ENCODE measurements at places on chromosomes 6 and 20. TPM values are rescaled to one million over a fixed set of nuclear protein-coding genes. Genes with fewer than 3 reads are reported as not detected.

The FUT9 gene
- total RNA-seq = not detected

The BTN1A1 gene
- total RNA-seq = 0.11 TPM

The OR2J3 gene
- not detected for total RNA-seq

The BTNL2 gene
- not detected for total RNA-seq

- H3K4me1 ChIP-seq = peaks cover 26% of the 10 kb centered on the region
- H3K27me3 ChIP-seq = peaks cover 2% of the 10 kb centered on the region
- no peak for DNase-seq
- no peaks in the 10 kb centered on the region for H3K36me3 ChIP-seq
These were observed 32.5 kb downstream of the SRSF3 start for GRCh38 chr6:36626636-36627035.

DNA sequence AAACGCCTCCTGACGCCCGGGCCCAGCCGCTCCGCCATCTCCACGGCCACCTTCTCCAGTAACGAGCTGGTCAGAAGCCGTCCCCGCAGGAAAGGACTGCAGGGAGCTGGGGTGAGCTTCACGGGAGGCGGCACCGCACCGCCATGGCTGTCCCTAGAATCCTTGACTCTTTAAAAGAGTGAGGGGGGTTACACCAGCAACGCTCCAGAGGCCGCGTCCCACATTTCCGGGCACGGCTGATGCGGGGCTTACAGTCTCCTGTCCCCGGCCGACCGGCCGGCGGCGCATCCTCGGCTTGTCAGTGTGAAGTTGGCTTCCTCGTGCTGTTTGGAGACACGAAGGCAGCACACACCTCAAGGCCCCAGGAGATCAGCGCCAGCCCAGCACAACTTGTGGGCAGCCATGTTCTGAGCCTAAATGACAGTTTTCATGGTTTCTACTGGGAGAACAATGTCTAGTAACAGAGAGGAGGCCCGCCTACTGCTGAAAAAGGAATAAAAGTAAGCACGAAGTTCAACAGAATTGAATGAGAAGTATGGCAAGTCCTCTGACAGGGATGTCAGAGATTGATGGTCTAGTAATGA is 30.4 kb downstream of the SLC2A4RG start:
- H3K27ac ChIP-seq = no peak overlapping the region
- no peaks in the 10 kb centered on the region for H3K4me1 ChIP-seq
- no peak for DNase-seq
- no peaks in the 10 kb centered on the region for H3K36me3 ChIP-seq

- DNase-seq = no peak
- H3K27me3 ChIP-seq = peaks cover 34% of the 10 kb centered on the region
- no peak overlapping the region for H3K27ac ChIP-seq
- H3K4me3 ChIP-seq = no peak overlapping the region
- H3K4me1 ChIP-seq = peaks cover 2% of the 10 kb centered on the region
- no peaks in the 10 kb centered on the region for H3K36me3 ChIP-seq
These were observed 70.4 kb upstream of the BLCAP start for GRCh38 chr20:37598100-37598543.

DNA sequence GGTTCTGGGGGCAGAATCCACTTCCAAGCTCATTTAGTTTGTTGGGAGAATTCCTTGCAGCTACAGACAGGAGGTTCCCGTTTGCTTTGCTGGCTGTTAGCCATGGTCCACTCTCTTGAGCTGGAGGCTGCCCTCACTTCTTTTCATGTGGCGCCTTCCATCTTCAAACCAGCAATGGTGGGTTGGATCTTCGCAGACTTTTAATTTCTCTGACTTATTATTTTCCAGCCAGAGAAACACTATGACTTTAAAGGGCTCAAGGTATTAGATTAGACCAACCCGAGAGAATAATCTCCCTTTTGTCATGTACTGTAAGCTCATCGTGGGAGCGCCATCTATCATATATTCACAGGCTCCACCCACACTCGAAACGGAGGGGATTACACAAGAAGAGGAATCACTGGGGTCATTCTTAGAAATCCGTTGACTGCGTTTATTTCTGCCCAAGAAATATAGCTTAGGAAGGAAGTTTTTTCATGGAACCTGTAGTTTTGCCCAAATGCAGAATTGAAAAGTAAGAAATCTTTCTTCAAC is 38.9 kb downstream of the SAMD5 start:
- H3K27me3 ChIP-seq = peaks cover 6% of the 10 kb centered on the region
- no peaks in the 10 kb centered on the region for H3K36me3 ChIP-seq
- no peak for DNase-seq
- H3K4me1 ChIP-seq = no peaks in the 10 kb centered on the region
- H3K4me3 ChIP-seq = no peak overlapping the region

DNA sequence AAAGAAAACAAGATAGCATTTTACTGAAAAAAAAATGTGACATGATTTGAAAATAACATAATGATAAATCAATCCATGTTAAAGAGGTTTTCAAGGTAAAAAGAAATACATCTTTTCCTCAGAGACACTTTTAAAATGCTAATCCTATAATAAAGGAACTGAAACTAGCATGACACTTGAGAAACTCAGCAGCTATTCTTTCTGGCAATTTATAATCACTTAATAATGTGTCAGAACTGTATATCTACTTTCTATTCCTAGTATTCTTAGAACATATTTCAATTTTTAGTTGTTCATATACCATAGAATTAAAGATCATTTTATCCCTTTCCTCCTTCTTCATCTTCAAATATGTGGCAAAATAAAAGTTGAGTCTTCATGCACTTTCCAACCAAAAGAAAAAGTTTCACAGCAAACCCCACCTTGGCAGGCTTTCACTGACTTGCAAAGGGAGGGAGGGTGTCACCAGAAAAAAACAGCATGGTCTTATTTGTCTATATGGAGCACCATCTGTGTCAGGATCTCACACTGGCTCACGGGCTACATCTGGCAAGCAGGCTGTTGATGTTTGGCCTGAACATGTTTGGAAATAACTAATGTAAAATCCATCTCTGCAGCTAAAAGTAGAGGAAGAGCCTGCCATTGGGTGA is 48.5 kb downstream of the FHL5 start:
- no peak overlapping the region for H3K4me3 ChIP-seq
- peaks cover 4% of the 10 kb centered on the region for H3K27me3 ChIP-seq
- DNase-seq = no peak
- no peak overlapping the region for H3K27ac ChIP-seq
- no peaks in the 10 kb centered on the region for H3K4me1 ChIP-seq
- no peaks in the 10 kb centered on the region for H3K36me3 ChIP-seq

DNA sequence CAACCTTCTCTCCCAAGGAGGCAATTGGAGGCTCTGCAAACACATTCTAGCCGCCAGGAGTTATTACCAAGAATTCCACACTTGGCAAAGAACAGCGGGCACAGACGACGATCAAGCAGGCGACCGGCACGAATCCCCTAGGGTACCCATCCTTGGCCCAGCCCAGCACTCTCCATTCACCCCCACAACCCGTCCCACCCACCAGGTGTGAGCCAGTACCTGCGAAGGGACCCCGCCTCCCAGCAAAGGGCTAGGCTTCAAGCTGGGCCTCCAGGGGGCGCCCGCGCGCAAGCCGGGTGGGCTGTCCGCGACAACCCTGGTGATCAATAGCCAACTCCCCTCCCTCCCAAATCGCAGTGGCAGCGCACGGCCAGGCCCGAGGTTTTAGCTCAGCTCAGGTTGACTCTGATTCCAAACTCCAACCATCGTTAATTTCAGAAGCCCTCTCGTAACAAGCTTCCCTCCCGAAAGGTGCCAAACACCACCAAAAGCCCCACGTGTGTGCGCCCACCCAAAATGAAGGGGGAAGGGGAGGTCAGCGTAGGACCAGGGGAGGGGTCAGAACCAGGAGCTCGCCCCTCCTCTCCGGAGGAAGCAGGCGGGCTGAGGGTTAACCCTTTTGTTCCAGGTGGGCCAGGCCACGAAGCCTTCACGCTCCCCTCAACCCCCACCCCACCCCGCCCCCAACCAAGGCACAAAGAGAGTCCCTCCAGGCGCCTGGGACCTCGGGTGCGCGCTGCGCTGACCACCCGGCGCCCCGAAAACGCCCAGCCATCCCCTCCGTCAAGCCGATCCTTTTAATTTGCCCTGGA is 2.1 kb downstream of the SALL4 start:
- peaks cover 5% of the 10 kb centered on the region for H3K4me1 ChIP-seq
- no peak overlapping the region for H3K27ac ChIP-seq
- H3K4me3 ChIP-seq = peak overlapping the region; percentile 28
- no peaks in the 10 kb centered on the region for H3K36me3 ChIP-seq
- peaks cover 72% of the 10 kb centered on the region for H3K27me3 ChIP-seq
- DNase-seq = peak; percentile 82

DNA sequence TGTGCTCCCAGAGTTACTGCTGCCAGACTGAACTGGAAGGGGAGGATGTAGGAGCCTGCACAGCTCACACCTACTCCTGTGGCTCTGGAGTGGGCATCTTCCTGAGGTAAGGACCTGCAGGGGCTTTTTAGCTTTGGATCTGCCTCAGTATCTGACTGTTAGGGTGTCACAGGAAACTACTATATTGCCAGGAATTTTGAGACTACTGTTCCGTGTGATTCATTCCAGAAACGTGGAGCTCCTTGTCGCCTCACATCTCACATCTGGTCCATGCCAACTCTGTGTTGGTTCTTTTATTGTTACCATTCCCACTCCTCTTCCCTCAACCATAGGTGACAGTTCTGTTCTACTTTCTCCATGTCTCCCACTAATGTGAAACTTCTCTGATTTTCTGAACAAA is 34.1 kb downstream of the PRPH2 start:
- peaks cover 19% of the 10 kb centered on the region for H3K4me1 ChIP-seq
- DNase-seq = no peak
- no peak overlapping the region for H3K27ac ChIP-seq
- H3K27me3 ChIP-seq = no peaks in the 10 kb centered on the region
- peaks cover 45% of the 10 kb centered on the region for H3K36me3 ChIP-seq

GRCh38 chr6:170184316-170184715 is 106.6 kb downstream of the DLL1 start:
- H3K36me3 ChIP-seq = peaks cover 4% of the 10 kb centered on the region
- H3K27ac ChIP-seq = peak overlapping the region; percentile 51
- H3K4me1 ChIP-seq = peaks cover 3% of the 10 kb centered on the region
- H3K4me3 ChIP-seq = no peak overlapping the region
- DNase-seq = no peak

DNA sequence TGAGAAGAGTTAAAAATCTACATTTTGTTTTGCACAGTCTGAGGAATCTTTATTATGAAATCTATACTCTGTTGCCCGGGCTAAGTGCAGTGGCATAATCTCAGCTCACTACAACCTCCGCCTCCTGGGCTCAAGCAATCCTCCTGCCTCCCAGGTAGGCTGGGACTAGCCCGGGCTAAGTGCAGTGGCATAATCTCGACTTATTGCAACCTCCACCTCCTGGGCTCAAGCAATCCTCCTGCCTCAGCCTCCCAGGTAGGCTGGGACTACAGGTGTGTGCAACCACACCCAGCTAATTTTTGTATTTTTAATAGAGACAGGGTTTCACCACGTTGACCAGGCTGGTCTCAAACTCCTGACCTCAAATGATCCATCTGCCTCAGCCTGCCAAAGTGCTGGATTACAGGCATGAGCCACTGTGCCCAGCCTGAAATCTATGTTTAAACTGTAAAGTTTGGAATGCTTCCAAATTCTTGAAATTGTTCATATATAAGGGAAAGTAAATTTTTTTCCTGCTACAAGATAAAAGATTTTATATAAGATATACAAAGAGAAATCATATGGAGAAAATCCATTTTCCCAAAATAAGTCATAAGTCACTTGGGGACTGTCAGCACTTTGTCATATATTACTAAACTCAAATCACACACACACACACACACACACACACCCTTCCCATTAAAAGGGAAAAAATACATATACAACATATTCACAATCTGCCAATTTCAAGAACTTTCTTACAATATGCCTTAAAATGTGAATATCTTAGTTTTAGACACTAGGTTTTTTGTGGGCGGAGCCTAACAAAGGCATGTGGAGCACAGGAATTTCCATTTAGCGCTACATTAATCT is 19.4 kb downstream of the PTPRK start:
- no peak overlapping the region for H3K4me3 ChIP-seq
- no peak for DNase-seq
- H3K27me3 ChIP-seq = no peaks in the 10 kb centered on the region
- H3K4me1 ChIP-seq = no peaks in the 10 kb centered on the region
- no peak overlapping the region for H3K27ac ChIP-seq

DNA sequence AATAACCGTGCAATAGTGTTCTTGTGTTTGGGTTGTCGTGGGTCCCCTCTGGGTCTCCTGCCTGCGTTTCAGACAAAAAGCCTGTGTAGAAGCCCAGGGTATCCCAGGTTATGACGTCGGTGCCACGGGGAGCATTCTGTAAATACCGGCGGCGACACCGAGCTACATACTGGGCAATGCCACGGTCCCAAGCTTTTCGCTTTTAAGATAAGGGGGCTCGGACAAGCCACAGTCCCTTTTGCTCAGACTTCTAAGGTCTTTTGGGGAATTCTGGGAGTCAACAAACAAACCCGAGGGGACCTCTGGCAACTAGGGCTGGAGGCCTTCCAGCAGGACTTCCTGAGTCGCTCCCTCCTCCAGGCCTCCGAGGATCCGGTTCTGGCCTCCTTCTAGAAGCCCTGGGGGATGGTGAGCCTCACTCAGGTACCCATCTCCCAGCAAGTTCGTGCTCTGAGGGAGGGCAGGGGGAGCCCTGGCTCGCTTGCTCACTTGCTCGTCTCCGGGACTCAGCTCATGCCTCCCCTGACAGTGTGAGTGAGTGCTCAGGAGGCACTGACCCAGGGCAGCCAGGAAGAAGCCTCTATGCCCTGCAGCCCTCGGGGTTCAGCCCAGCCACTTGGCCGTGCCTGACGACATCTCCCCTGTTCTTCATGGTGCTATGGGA is 62.4 kb upstream of the MRPS10 start:
- peaks cover 3% of the 10 kb centered on the region for H3K36me3 ChIP-seq
- peaks cover 40% of the 10 kb centered on the region for H3K4me1 ChIP-seq
- no peak for DNase-seq
- H3K4me3 ChIP-seq = no peak overlapping the region
- H3K27me3 ChIP-seq = no peaks in the 10 kb centered on the region
- H3K27ac ChIP-seq = peak overlapping the region; percentile 87

GRCh38 chr6:118316796-118317384 is 231.2 kb upstream of the PLN start:
- H3K4me3 ChIP-seq = no peak overlapping the region
- no peaks in the 10 kb centered on the region for H3K36me3 ChIP-seq
- no peaks in the 10 kb centered on the region for H3K4me1 ChIP-seq
- DNase-seq = no peak
- H3K27ac ChIP-seq = no peak overlapping the region

- H3K27me3 ChIP-seq = no peaks in the 10 kb centered on the region
- H3K4me1 ChIP-seq = no peaks in the 10 kb centered on the region
- no peak for DNase-seq
- H3K36me3 ChIP-seq = peaks cover 10% of the 10 kb centered on the region
These were observed 31.4 kb upstream of the FBXO9 start for GRCh38 chr6:53033764-53034163.

DNA sequence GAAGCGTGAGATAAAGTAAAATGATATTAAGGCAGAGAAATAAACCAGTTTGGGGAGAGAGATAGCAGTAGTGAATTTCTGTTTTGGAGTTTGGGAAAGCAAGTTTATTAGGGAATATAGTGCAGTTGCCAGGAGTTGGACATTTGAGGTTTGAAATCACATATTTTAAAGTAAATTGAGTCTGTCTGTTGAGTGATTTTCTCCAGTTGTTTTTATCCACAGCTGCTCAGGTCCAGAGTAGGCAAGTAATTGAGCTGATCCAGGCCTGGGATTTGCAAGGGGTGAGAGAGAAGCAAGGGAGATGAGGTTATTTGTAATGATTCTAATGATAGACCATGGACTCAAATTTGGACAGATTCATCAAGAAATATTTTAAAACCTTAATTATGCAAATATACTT is 481.9 kb downstream of the UTRN start:
- H3K4me1 ChIP-seq = no peaks in the 10 kb centered on the region
- DNase-seq = no peak
- H3K27me3 ChIP-seq = no peaks in the 10 kb centered on the region
- peaks cover 22% of the 10 kb centered on the region for H3K36me3 ChIP-seq
- no peak overlapping the region for H3K4me3 ChIP-seq

- no peaks in the 10 kb centered on the region for H3K4me1 ChIP-seq
- no peak overlapping the region for H3K4me3 ChIP-seq
- no peaks in the 10 kb centered on the region for H3K27me3 ChIP-seq
- DNase-seq = no peak
These were observed 60.9 kb downstream of the GFRAL start for GRCh38 chr6:55388211-55388610.
